ENCODE measurements at places on chromosomes 6 and 20.
A peak's percentile ranks its signal among the peaks of the same experiment; 100 is the strongest.

- DNase-seq = no peak
Measured at GRCh38 chr6:134740473-134741199, 209.3 kb downstream of the ALDH8A1 start.

GRCh38 chr6:139282684-139283083, 9.1 kb downstream of the TXLNB start:
- DNase-seq = no peak

DNA sequence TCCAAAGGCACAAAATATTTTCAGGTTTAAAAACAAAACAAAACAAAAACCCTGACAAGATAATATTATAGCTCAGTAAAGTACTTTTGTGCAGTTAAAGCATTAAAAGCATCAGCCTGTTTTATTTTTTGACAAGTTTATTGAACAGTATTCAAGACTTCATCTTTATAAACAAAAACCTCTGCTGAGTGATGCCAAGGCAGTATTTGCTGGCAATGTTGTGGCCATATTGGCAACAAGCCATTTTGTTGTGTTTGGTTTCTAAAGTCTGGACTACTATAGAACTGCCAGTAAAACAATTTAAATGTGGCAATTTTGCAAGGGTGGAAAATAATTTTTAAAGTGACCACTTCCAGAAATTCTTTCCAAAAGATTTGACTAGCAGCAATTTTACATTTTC, 15.9 kb downstream of the CPNE1 start:
- DNase-seq = no peak

DNA sequence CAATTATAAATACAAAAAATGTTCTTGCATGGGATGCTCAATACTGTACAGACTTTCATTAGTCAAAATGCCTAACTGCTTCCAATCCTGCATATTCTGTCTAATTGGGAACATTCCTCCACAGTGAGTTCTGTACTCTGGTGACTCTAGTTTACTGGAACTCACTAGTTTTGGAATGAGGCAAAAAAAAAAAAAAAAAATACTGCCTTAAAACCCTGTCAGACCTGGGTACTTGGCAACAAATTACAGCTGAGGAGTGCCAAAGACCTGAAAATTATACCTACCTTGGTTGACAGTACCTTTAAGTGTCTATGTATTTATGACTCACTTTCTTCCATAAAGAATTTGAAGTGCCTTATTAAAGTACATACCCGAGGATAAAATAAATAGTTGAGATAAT, 276.7 kb downstream of the FARS2 start:
- no peak for DNase-seq

GRCh38 chr6:32842021-32842650, 1.7 kb downstream of the PSMB8 start:
- no peak for DNase-seq

DNA sequence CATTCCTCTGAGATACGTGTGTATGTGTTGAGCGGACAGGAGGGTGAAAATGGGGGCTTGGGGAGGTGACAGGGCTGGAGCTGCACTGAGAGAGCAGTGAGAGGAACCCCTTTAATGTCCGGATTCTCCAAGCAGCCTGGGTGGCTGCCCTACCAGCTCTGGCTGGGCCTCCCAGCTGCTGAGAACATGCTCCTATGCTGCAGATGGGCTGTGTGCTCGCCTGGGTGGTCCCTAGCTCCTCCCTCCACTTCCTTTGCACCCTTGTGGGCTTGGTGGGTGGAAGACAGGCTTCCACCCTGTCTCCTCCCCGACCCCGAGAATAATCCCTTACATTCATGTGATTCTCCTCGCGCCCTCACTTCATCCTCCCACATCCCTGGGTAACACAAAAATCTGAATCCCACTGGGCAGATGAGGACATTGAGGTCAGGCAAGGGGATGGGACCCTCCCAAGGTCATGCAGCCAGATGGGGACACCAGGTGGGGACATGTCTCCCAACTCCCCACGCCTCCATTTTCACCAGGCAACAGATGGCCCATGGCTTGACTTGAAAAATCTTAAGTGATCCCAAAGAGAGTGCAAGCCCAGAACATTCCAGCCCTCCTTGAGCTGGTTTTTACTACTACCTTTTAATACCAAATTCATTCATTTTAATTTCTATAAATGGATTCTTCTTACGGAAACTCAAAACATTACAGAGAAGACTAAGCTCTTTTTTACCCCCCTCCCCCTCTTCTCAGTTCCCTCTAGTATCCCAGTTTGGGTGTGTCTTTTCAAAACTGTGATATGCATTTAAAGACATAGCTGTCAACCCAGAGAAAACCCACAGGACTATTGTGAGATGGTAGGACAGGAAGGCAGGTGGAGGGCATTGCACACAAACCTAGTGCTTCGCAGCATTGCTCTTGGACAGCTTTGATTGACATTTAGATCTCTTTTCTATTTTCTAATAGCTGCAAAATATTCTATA, 5.0 kb upstream of the PDRG1 start:
- DNase-seq = no peak

GRCh38 chr6:141552463-141552862, 580.3 kb upstream of the GJE1 start:
- peak; percentile 98 for DNase-seq

DNA sequence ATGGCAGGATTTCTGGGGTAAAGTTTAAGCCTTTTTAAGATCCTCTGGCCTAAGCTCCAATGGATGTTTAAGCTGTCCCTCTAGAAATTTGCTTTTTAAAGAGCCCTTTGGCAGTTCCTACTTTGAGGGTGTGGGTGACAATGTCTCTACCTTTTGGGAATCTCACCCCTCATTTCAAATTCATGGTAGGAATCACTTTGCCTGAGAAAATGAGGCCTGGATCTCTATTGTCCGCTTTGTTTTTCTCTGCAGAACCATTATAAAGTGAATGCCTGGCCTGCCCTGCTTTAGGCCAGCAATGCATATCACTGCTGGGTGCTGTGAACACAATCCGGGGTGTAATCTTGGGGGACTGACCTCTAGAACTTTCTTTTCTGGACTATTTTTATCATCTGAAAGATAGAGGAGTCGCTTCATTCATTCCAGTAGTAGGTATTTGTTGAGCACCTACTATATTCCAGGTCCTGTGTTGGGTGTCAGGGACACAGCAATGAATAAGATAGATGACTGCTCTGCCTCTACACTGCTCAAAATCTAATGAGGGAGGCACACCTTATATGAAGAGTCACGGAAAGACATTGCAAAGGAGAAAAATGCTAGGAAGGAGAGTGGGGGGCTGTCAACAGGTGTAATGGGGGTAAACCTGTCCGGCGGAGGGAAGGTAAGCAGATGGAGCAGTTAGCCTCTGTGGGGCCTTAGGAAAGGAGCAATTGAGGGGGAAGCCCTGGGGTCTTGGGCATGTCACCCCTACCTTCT, 8.6 kb upstream of the COMMD7 start:
- DNase-seq = no peak

- DNase-seq = no peak
Measured at GRCh38 chr20:62350098-62350628, 16.9 kb downstream of the LAMA5 start.

GRCh38 chr20:577167-577791, 32.8 kb downstream of the TCF15 start:
- DNase-seq = no peak

DNA sequence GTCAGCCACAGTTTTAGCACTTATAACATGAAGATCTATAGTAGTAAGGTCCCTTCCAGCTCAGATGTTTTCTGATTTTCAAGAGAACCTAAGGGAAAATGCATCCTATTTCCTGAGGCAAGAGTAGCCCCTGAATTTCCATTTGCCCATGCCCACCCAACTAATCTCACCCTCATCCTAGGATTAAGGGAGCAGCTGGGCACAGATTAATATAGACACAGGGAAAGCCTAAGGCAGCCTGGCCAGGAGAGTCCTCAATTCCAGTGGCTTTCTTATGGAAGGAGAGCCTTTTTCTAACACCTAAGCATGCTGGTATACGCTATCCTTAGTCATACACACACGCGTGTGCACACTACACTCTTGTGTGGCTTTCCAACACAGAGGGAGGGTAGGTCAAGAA, 1.5 kb downstream of the APOBEC2 start:
- no peak for DNase-seq

DNA sequence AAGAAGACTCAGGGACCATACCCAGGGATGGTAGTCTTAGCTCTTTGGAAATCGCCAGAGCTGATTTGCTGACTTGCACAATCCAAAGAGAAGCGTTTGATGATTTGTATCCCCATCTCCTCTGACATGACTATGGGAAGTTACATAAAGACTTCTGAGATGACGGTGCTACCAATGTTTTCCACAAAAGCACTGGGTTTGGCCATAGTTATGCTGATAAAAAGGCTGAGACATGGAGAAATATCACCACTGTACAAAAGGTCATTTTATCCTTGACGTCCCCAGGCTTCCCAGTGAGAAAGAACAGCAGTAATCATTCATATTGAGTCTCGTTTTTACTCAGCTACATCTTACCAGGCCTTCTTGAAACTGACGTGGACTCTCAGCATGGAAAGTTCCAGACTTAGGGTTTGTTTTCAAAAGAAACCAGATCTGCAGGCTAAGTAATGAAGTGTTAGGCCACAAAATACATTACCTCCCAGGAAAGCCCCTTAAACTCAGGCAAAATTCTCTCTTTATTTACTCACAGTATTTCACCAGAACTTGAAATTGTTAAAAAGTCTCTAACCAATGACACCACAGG, 370.3 kb upstream of the JARID2 start:
- DNase-seq = no peak

- DNase-seq = no peak
Measured at GRCh38 chr6:126063512-126064146, 77.3 kb downstream of the TRMT11 start.

GRCh38 chr6:70424291-70424690, 11.0 kb downstream of the FAM135A start:
- DNase-seq = no peak

- DNase-seq = peak; percentile 1
Measured at GRCh38 chr6:70849348-70850069, 107.4 kb downstream of the B3GAT2 start.

- DNase-seq = no peak
Measured at GRCh38 chr6:152364866-152365265, 272.3 kb downstream of the SYNE1 start.

GRCh38 chr20:16279320-16279719, 293.9 kb downstream of the KIF16B start:
- no peak for DNase-seq

GRCh38 chr20:53017206-53017605, 45.0 kb downstream of the TSHZ2 start:
- no peak for DNase-seq

DNA sequence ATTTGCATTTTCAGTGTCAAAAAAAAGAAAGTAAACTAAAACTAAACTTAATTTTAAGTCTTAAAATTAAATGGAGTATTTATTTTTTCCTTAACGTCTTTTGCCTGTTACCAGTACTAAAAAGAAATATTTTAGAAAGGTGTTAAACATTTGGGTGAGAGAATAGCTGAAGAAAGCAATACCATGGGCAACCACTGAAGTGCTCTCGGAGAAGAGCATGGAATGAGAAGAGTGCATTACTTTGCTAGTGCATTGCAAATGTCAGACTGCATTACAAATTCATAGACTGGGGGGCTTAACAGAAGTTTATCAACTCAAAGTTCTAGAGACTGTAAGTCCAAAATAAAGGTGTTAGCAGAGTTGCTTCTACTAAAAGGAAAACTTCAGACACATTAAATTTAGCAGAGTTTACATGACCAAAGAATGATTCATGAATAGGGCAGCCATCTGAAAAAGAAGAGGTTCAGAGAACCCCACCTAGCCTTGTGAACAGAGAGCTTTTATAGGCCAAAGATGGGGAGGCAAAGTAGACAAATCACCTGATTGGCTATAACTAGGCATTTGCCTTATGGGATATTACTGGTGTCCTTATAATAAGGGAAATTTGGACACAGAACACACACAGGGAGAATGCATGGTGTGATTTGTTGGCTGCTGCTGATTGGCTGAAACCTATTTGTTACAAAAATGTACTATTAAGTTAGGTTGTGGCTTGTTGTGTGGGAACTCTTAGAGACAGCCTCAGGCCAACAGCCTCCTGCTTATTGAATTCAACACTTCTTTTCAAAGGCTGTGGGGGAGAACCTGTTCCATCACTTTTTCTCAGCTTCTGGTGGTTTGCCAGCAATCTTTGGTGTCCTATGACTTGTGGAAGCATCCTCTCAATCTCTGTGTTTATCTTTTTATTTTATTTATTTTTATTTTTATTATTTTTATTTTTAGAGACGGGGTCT, 106.7 kb upstream of the RREB1 start:
- DNase-seq = no peak

DNA sequence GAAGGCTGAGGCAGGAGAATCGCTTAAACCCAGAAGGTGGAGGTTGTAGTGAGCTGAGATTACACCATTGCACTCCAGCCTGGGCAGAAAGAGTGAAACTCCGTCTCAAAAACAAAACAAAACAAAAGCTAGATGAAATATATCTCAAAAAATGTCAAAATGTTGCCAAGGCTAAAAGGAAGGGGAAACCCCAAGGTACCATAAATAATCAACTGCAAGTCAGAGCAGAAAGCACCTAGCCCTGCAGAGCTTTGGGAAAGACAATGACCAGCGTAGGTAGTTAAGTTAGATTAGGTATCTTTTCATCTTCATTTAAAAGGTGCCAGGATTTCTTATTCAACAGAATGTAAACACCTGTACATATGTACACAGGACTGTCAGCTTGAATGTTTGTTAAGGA, 33.0 kb downstream of the AKIRIN2 start:
- no peak for DNase-seq

DNA sequence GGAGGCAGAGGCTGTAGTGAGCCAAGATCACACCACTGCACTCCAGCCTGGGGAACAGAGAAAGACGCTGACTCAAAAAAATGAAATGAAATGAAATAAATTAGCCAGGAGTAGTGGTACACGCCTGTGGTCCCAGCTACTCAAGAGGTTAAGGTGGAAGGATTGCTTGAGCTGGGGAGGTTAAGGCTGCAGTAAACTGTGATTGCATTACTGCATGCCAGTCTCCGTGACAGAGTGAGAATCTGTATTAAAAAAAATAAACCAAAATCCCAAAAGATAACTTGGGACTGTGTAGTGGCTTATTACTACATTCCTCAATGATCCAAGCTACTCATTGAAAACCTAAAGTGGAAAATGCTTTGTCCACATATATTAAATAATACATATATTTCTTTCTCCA, 87.0 kb downstream of the SGK1 start:
- no peak for DNase-seq

DNA sequence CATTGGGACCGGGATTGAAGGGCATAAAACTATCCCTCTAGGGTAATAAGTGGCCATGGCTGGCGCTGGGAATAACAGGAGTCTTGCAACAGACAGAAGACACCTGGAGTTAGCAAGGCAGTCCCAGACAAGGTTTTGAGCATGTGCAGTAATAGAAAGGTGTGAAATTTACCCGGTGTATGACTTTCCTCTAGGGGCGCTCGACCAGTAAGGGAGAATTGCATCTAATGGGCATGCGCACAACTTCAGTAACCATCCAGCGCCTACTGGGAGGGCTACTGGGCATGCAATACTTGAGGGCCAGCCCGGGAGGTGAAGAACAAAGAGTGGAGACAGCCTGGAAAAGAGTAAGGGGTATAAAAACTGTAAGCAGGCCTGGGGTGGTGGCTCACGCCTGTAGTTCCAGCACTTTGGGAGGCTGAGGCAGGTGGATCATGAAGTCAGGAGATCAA, 32.7 kb downstream of the SERPINB6 start:
- no peak for DNase-seq

All from epithelial cell of proximal tubule (primary cell).